Activated CD8-positive, alpha-beta T cell treated with anti-CD3 and anti-CD28 coated beads for 36 hours (primary cell): ENCODE measurements at places on chromosomes 4 and X. TPM values are rescaled to one million over a fixed set of nuclear protein-coding genes. Genes with fewer than 3 reads are reported as not detected.

Gene SMIM43
- total RNA-seq: not detected

GRCh38 chr4:17468619-17469221 is 43.2 kb downstream of the QDPR start:
- no peak for DNase-seq

DNA sequence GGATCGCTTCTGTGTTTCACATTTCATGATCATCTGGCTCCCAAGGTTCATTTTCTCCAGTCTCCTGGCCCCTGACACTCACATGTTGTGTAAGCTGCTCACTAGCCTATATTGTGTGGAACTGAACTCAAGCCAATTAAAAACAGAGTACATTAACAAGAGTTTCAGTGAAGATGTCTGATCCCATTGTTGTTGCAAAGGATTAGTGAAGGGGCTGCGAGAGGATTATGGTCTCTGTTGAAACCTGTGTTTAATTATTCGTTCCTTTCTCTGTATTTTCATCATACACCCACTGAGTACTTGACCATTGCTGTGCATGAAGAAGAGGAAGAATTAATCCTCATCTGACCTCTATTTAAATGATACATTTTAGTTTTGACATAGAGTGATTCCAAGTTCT is 54.7 kb downstream of the AFF2 start:
- DNase-seq: no peak

- DNase-seq: no peak
Observed at GRCh38 chr4:152434011-152434410, 101.9 kb downstream of the FBXW7 start.

- DNase-seq: no peak
Observed at GRCh38 chr4:185384930-185385331, 10.8 kb downstream of the LRP2BP start.

DNA sequence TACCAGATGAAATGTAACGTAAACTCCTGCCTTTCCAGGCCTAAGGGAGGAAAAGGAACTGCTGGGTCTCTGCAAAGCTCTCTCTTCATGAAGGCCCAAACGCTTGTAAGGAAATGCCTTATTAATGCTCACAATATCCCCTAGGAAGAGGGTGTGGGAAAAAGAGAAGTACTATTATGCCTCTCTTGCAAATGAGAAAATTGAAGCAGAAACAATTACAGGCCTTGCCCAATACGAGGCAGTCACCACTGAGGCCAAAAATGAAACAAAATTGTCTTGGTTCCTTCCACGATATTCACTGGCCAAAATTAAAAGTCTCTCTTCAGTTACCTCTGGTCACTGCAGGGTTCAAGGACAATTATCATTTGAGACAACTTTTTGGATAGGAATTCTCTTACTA is 3.2 kb downstream of the SCARB2 start:
- DNase-seq: no peak

- DNase-seq: no peak
Observed at GRCh38 chr4:114654592-114654991, 56.0 kb downstream of the UGT8 start.

DNA sequence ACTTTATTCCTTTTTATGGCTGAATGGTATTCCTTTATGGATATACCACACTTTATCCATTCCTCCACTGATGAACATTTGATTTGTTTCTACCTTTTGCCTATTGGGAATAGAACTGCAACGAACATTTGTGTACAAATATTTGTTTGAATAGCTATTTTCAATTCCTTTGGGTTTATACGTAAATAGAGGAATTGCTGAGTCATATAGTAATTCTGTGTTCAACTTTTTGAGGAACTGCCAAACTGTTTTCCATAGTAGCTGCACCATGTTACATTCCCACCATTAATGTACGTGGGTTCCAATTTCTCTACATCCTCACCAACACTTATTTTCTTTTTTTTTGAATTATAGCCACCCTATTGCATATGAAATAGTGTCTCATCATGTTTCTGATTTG is 156.5 kb upstream of the ATP6AP2 start:
- no peak for DNase-seq

DNA sequence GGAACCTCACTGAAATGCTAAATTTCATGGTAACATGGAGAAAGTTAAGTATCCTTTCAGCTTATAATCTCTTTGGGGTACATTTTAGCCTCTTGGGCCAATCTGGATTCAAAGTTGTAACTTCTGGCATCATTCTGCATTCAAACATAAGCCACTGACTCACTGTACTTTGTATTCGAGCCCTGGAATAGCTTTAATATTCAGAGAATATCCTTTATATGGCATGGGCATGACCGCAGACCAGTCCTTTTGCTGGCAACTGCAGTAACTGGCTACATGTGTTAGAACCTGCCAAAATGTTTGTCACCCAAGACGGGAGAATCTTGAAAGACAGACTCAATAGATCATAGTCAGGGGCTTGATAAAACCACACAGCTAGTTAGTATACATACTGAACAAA is 3.3 kb downstream of the GASK1B start:
- DNase-seq: no peak

- no peak for DNase-seq
Observed at GRCh38 chr4:123409334-123409733, 12.7 kb downstream of the SPRY1 start.

- no peak for DNase-seq
Observed at GRCh38 chrX:131792356-131792749, 230.7 kb upstream of the STK26 start.

- no peak for DNase-seq
Observed at GRCh38 chr4:152965611-152966010, 29.5 kb downstream of the FHDC1 start.

- DNase-seq: peak; percentile 28
Observed at GRCh38 chr4:9904976-9905587, 116.2 kb downstream of the SLC2A9 start.

GRCh38 chr4:139568206-139568955 is 12.4 kb upstream of the SETD7 start:
- no peak for DNase-seq

GRCh38 chrX:43958529-43958928 is 14.7 kb downstream of the NDP start:
- DNase-seq: peak; percentile 5

DNA sequence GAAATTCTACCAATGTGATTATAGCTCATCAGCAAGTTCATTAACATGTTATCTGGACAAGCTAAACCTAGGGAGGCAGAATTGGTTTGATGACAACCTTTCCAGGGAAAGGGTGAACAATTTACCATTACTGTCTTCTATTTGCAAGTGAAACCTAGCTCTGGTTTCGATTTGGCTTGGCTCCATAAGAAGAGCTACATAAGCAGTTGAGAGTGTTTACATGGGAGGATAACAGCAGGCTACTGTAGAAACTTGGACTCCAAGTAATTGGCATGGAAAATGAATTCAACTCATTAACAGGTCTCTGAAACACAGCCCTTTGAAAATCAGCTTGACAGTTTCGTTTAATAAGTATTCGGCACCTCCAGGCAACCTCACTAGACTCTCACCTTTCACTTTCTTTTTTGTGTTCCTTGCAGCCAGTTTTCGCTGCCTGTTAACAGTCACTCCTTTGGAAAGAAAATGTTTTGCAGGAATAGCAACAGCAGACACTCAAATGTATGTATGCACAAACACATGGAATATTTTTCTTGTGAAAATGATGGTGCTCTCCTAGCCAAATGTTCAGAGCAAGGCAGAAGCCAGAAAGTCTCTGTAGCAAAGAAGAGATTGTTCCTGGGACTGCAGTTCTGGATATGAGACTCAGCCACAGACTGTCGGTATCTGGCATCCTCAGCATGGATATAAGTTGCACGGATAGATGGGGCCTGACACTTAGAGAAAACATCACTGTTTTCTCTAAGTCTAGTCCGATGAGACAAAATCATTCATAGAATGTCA is 27.5 kb downstream of the POU3F4 start:
- no peak for DNase-seq

DNA sequence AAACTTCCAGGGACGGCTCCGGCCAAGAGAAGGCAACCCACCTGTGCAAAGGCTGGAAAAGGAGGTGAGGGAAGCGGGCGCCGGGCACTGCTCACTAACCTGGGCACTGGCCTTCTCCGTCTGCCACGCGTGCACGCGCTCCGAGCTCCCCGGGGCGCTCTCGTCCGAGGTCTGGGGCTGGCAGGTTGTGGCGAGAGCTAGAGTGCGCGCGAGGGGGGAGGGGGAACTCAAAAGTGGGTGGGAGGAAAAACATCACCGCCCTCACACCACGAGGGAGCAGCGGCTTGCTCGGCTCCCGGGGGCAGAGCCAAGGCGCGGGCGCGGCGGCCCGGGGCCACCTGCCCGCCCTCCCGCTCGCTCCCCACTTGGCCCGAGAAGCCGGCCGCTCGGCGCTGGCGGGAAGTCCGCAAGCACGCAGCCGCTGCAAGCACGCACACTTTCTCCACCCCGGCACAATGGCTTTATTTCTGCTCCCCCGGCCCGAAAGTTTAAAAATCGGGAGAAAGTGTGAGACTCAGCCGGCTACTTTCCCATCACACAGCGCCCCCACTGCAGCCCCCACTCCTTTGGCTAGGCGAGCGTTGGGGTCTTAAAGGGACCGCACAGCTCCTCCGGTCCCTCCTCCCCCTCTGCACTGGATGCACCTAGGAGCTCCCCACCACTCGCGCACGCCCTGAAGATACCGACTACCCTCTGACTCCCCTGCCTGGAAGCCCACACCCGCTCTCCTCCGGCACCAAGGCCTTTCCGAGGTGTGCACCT is at the start of gene CHRDL1:
Gene CHRDL1, minus strand, starts transcription at position 173 of the 762 bp plus-strand sequence. CDS start 3,636 bp downstream, outside the sequence.
- DNase-seq: peak; percentile 6

DNA sequence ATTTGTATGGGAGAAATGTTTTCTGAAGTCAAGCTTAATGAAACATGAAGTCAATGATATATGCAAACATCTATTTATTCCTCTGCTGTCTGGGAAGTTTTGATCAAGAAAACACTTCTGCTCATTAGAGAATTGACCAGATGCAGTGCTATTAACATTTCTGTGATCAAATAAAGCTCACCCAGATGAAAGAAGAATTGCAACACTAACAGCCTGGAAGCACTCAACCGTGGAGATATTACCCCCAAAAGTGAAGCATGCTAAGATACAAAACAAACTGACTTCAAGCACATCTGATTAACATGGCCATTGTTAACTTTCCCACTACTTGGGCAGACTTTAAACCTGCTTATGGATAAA is 73.7 kb upstream of the GUCY1A1 start:
- DNase-seq: no peak

GRCh38 chrX:136865270-136866158 is 15.0 kb downstream of the RBMX start:
- peak; percentile 13 for DNase-seq
